Spinal cord (tissue), 10 donors: ENCODE measurements at places on chromosomes 7 and 10. TPM values are rescaled to one million over a fixed set of nuclear protein-coding genes. Genes with fewer than 3 reads are reported as not detected.

DNA sequence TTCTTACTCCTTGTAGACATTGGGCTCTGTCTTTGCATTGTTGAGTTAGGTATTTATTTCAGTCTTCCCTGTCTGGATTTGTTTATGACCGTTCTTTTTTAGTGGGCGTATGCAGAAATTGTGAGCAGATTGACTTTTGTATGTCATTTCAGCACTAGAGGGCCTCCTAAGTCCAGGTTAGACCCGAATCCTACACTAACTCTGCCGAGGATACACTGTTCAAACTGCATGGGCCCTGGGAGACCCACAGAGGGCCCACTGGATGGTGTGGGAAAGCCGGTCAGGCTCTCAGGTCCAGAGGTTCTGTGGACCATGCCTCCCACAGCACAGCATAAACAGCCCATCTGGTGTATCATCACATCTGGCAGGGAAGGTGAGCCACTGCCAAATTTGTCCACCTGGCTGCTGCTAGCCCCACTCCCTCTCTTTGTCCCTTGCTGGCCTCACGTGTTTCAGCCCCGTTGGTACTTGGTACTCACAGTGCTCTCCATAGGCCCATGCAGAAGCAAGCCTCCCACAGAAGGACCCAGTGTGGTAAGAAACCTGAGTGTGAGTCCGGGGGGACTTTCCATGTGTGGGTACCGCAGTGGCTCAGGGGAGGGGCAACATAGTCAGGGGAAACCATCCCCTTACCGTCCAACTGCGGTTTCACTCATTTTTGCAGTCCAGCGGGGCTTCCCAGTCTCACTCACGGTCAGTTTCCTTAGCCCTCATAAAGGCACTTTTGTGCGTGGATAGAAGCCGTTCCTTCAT, 112.8 kb downstream of the APBB1IP start:
- no peaks in the 10 kb centered on the region for H3K36me3 ChIP-seq
- H3K27ac ChIP-seq, result no peak overlapping the region
- DNase-seq, result no peak
- H3K4me3 ChIP-seq, result no peak overlapping the region
- no peaks in the 10 kb centered on the region for H3K27me3 ChIP-seq
- no peaks in the 10 kb centered on the region for H3K4me1 ChIP-seq

Gene HPS1
- 14.5 TPM for total RNA-seq

DNA sequence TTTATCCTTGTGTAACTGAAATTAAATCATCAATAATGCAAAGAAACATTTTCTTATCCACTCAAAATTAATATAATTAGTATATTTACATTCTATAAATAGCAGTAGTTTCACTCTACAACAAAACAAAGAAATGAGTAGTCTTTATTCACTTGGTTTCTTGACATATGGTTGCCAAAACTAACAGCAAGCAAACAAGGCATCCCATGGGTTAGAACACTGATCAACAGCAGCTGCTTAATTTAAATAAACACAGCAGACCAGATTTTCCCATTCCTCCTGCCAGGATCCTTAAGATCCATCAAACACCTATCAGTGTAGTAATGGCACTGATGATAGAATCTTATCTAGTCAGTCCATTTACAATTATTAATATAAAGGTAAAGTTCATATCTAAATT, 22.1 kb downstream of the NCAPG2 start:
- H3K4me1 ChIP-seq, result no peaks in the 10 kb centered on the region
- peaks cover 1% of the 10 kb centered on the region for H3K36me3 ChIP-seq
- peak; percentile 32 for DNase-seq

DNA sequence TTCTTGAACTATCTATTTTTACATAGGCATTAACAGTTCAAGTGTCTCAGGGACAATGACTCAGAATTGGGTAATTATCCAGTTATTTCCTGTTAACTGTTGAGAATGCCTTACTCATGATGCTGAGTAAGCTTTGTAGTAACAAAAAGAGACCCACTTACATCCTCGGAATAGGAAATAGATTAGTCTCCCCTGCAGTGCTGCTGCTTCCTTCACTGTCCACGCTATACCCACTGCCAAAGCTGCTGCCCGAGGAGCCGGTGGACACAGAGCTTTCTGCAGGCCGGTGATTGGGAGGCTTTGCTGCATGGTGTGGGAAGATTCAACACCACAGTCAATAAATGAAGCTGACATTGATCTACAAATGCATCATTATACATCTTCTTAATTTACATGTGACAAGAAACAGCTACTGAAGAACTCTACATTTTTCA, 357.1 kb downstream of the PCLO start:
- H3K27me3 ChIP-seq, result no peaks in the 10 kb centered on the region
- H3K27ac ChIP-seq, result no peak overlapping the region
- no peaks in the 10 kb centered on the region for H3K4me1 ChIP-seq
- DNase-seq, result peak; percentile 7
- H3K4me3 ChIP-seq, result no peak overlapping the region

- H3K27ac ChIP-seq, result no peak overlapping the region
- peaks cover 22% of the 10 kb centered on the region for H3K4me1 ChIP-seq
- no peaks in the 10 kb centered on the region for H3K36me3 ChIP-seq
- DNase-seq, result no peak
- H3K4me3 ChIP-seq, result no peak overlapping the region
Observed at GRCh38 chr7:68682910-68683309, 915.4 kb upstream of the AUTS2 start.

DNA sequence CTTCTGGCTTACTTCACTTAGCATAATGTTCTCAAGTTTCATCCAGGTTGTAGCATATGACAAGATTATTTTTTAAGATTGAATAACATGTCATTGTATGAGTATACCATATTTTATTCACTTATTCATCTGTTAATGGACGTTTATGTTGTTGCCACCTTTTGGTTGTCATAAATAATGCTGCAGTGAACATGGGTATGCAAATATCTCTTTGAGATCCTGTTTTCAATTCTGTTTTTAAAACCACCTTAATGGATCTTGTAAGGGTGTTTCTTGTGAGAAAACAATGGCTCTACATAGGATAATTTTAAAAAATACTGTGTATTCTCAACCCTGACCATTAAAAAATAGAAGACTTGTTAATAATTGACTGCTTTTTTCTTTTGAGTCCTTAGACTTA, 290.7 kb upstream of the TMEM229A start:
- no peaks in the 10 kb centered on the region for H3K4me1 ChIP-seq
- H3K27me3 ChIP-seq, result no peaks in the 10 kb centered on the region
- no peak overlapping the region for H3K4me3 ChIP-seq
- DNase-seq, result no peak
- H3K36me3 ChIP-seq, result no peaks in the 10 kb centered on the region
- no peak overlapping the region for H3K27ac ChIP-seq

DNA sequence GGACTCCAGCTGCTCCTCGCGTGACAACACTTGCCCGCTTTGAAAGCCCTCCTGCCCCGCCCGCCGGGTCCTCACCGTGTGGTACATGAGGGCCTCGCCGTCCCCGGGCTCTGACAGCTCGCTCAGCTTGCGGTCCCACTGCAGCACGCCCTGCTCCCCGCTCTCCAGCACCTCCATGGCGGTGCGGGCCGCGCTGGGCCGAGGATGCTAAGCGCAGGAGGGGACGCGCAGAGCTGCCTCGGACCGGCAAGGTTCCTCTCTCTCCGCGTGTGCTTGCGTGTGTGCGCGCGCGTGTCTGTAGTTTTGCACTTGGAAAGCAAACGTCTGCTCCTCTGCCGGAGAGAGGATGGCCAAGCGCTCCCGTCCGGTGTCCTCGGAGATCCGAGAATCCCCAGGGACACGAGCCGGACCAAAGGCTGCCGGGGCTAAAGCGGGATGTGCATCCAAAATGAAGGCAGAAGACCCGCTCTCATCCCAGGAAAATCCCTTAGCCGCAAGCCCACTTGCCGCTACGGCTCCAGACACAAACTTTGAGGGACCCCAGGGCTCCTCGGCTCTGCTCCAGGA, at the start of gene CREB3L2:
TSS of gene CREB3L2 (minus strand) at position 558 of the 567 bp plus-strand sequence. CDS start at position 177, 381 bp downstream.
- peaks cover 6% of the 10 kb centered on the region for H3K4me1 ChIP-seq
- DNase-seq, result no peak
- no peaks in the 10 kb centered on the region for H3K36me3 ChIP-seq
- H3K4me3 ChIP-seq, result peak within 1 kb of the TSS; percentile 99
- no peaks in the 10 kb centered on the region for H3K27me3 ChIP-seq

Gene PPA1
- 158 TPM for total RNA-seq

Gene CCL24
- total RNA-seq, result not detected

Gene ACHE
- 71.4 TPM for total RNA-seq

- no peak overlapping the region for H3K4me3 ChIP-seq
- no peak for DNase-seq
- H3K27me3 ChIP-seq, result no peaks in the 10 kb centered on the region
- peaks cover 72% of the 10 kb centered on the region for H3K4me1 ChIP-seq
- peaks cover 64% of the 10 kb centered on the region for H3K36me3 ChIP-seq
Observed at GRCh38 chr7:601036-601594, 81.5 kb upstream of the PDGFA start.

DNA sequence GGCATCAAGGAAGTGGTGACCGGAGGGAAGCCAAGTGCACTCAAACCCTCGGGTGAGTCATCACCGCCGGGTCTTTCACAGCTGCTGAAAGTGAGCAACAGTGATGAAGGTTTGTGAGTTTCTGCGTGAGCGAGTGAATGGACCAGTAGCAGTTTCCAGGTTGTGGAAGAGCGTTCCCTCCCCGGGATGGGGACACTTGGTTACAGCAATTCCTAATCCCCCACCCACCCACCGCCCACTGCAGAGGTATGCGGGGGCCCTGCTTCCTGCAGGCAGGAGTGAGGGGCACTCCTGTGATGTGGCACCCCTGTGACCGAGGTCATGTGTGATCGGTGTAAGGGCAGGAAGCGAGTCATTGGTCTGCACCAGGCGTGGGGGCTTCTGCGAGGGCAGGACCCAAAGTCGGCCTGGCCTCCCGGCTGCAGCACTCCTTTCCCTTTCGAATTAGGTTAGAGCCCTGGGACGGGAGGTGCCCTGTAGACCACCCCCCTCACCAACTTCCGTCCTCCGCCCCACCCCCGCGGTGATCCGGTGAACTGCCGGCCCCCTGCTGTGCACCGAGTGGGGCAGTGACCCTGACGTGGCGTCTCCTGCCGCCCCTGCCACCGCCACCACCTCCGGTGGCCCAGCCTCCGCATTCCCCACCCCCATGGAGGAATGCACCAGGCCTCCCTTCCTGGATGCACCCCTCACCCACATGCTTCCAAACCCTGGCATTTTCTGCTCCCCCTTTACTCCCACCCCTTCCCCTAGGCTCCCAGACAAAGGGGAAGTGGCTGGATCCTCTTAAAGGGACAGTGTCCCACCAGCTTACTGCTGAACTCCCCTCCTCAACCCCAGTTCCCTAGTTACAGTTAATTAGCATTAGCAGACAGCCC, 10.9 kb downstream of the LIMK1 start:
- H3K4me3 ChIP-seq, result peak overlapping the region; percentile 36
- DNase-seq, result peak; percentile 76
- H3K4me1 ChIP-seq, result peaks cover 36% of the 10 kb centered on the region

GRCh38 chr7:11776039-11776438, 56.0 kb downstream of the THSD7A start:
- H3K27me3 ChIP-seq, result no peaks in the 10 kb centered on the region
- H3K4me1 ChIP-seq, result no peaks in the 10 kb centered on the region
- H3K36me3 ChIP-seq, result no peaks in the 10 kb centered on the region
- no peak overlapping the region for H3K4me3 ChIP-seq
- no peak for DNase-seq

- H3K36me3 ChIP-seq, result peaks cover 76% of the 10 kb centered on the region
- peak overlapping the region; percentile 7 for H3K27ac ChIP-seq
- H3K27me3 ChIP-seq, result no peaks in the 10 kb centered on the region
- peaks cover 22% of the 10 kb centered on the region for H3K4me1 ChIP-seq
- no peak overlapping the region for H3K4me3 ChIP-seq
Observed at GRCh38 chr7:4791738-4792536, 16.5 kb downstream of the AP5Z1 start.

DNA sequence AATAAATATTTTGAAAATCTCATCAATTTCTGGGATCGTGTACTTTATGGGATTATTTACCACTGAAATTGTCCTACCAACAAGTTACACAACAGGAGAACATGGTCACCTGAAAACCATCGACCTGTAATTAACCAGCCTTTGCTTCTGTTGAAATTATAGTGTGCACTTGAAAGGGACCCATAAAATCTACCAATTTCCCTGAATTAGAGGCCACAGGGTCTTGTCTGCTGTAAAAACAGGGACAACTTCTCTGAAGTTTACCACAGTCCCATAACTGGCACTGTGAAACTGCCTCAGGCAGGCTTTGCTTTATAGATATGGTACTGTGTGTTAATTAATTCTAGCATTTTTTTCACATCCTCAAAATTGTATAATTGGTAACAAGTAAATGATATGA, 37.7 kb downstream of the RAB19 start:
- H3K36me3 ChIP-seq, result no peaks in the 10 kb centered on the region
- H3K27me3 ChIP-seq, result no peaks in the 10 kb centered on the region
- H3K4me3 ChIP-seq, result no peak overlapping the region

DNA sequence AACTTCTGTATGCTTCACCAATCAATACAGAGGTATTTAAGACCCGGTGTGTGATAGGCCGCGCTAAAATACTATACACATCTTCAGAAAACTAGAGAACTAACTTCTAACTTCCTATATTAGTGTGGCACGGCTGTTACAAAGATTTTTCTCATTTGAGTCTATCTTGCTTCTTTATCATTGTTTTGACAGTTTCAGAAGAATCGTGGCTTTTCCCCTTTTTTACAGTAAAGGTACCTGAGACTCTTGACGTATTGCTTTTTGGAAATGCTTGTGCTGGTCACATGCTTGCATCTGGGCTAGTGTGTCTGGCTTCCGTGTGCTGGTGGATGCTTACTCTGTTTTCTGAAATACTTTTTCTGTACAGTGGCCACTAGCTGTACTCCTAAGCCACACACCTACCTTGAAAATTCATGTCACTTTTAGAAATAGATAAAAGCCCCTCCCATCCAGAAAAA, 12.7 kb downstream of the IKZF1 start:
- peaks cover 4% of the 10 kb centered on the region for H3K27me3 ChIP-seq
- H3K36me3 ChIP-seq, result no peaks in the 10 kb centered on the region
- H3K27ac ChIP-seq, result no peak overlapping the region
- H3K4me1 ChIP-seq, result peaks cover 7% of the 10 kb centered on the region

DNA sequence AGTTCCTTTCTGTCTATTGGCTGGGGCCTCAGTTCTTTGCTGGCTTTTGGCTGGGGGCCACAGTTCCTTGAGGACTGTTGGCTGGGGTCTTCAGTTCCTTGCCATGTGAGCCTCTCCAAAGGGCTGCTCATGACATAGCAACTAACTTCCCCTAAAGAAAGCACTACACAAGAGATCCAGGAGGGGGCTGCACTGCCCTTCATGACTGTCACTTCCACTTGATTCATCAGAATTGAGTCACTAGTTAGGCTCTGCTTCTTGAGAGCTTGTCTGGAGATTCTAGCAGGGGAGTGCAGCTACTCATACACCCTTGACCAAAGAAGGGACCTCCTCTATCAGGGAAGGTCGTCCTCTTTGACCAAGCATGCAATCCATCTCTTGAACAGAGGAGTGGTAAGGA, 38.0 kb upstream of the MKX start:
- no peak for DNase-seq
- H3K4me1 ChIP-seq, result no peaks in the 10 kb centered on the region
- H3K27ac ChIP-seq, result no peak overlapping the region
- no peaks in the 10 kb centered on the region for H3K27me3 ChIP-seq
- H3K4me3 ChIP-seq, result no peak overlapping the region

Gene RHOBTB1
- total RNA-seq, result 18.1 TPM

- no peak overlapping the region for H3K4me3 ChIP-seq
- no peaks in the 10 kb centered on the region for H3K36me3 ChIP-seq
- H3K27ac ChIP-seq, result no peak overlapping the region
- no peaks in the 10 kb centered on the region for H3K4me1 ChIP-seq
- DNase-seq, result no peak
- no peaks in the 10 kb centered on the region for H3K27me3 ChIP-seq
Observed at GRCh38 chr7:15795393-15795792, 108.9 kb upstream of the MEOX2 start.
